ENCODE measurements at places on chromosomes 4 and X. TPM values are rescaled to one million over a fixed set of nuclear protein-coding genes. Genes with fewer than 3 reads are reported as not detected.

- H3K27me3 ChIP-seq = no peaks in the 10 kb centered on the region
- H3K36me3 ChIP-seq = no peaks in the 10 kb centered on the region
- H3K4me3 ChIP-seq = no peak overlapping the region
- DNase-seq = no peak
- peaks cover 14% of the 10 kb centered on the region for H3K4me1 ChIP-seq
- H3K27ac ChIP-seq = no peak overlapping the region
These were observed 285.0 kb upstream of the BOD1L1 start for GRCh38 chr4:13912436-13912925.

DNA sequence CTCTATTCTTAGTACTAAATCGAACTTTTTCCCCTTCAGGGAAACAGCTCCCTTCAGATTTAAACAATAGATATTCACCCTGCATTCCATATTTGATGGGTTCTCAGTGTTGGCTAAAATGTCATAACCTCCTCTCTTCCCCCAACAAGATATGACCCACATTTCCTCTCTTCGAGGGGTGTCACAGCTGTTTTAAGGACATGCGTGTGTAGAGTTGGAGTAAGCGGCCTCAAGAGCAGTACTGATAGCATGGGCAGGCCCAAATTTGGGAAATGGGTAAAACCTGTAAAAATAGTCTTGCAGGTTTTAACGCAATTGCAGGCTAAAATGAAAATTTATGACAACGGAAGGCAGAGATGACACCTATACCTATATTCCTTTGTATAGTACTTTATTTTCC, 28.7 kb downstream of the SAT1 start:
- no peak overlapping the region for H3K4me3 ChIP-seq
- peaks cover 13% of the 10 kb centered on the region for H3K4me1 ChIP-seq
- H3K36me3 ChIP-seq = no peaks in the 10 kb centered on the region

DNA sequence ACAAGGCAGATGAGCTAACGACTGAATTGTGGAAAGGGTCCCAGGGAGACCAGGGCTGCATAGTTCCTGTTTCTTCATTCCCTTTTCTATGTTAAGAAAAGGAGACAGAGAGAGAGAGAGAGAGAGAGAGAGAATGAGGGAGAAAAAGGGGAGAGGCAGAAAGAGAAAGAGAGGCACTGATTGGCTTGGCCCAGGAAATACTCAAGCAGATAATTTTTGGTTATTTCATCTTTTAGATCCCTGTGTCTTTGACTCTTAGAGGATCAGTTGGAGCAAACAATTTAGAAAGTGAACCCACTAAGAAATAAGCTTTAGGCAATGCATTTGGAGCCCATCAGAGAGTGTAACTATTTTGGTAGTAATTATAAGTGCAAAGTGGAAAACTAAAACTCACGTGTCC, 103.4 kb downstream of the CEP44 start:
- H3K4me3 ChIP-seq = no peak overlapping the region
- DNase-seq = no peak
- H3K27ac ChIP-seq = no peak overlapping the region
- H3K36me3 ChIP-seq = no peaks in the 10 kb centered on the region

DNA sequence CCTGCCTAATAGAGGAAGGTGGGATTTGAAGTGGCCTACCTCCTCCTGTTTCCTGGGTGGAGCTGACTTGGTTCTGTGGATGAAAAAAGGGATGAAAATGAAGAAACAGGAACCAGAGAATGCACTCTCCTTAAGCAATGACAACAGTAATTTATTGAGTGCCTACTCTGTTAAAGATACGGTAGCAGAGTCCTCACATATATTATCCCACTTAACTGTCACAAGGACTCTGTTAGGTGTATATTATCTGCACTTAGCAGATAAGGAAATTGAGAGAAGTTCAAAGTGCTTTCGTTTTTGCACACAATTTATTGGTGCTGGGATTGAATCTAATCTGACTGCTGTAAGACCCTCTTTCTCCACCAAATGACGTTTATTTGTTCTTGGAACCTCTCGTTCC, 301.2 kb downstream of the PACRGL start:
- H3K36me3 ChIP-seq = no peaks in the 10 kb centered on the region
- no peak overlapping the region for H3K27ac ChIP-seq
- no peak for DNase-seq
- no peaks in the 10 kb centered on the region for H3K4me1 ChIP-seq
- H3K4me3 ChIP-seq = no peak overlapping the region
- peaks cover 16% of the 10 kb centered on the region for H3K27me3 ChIP-seq

DNA sequence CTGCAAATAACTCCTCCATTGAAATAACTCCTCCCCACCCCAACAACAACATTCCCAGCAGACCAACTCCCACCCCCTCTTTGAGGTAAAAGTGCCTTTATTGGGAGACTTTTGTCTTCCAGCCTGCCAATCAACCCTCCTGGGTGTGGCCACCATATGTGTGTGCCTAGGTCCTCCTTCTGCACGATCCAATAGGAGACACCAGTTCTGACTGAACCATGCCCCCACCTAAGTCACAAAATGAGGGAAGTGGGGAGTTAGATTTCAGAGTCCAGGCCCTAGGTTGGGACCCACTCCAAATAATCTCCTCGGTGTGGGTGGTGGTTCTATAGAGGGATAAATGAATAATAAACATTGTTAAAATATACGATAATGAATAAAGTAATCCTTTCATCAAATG, 3.0 kb downstream of the PLP2 start:
- no peak overlapping the region for H3K27ac ChIP-seq
- H3K36me3 ChIP-seq = peaks cover 12% of the 10 kb centered on the region
- peaks cover 8% of the 10 kb centered on the region for H3K4me1 ChIP-seq
- H3K27me3 ChIP-seq = no peaks in the 10 kb centered on the region
- DNase-seq = no peak

- no peaks in the 10 kb centered on the region for H3K4me1 ChIP-seq
- H3K27me3 ChIP-seq = no peaks in the 10 kb centered on the region
- H3K27ac ChIP-seq = no peak overlapping the region
- peaks cover 58% of the 10 kb centered on the region for H3K36me3 ChIP-seq
These were observed 8.3 kb downstream of the PPID start for GRCh38 chr4:158714937-158715336.

DNA sequence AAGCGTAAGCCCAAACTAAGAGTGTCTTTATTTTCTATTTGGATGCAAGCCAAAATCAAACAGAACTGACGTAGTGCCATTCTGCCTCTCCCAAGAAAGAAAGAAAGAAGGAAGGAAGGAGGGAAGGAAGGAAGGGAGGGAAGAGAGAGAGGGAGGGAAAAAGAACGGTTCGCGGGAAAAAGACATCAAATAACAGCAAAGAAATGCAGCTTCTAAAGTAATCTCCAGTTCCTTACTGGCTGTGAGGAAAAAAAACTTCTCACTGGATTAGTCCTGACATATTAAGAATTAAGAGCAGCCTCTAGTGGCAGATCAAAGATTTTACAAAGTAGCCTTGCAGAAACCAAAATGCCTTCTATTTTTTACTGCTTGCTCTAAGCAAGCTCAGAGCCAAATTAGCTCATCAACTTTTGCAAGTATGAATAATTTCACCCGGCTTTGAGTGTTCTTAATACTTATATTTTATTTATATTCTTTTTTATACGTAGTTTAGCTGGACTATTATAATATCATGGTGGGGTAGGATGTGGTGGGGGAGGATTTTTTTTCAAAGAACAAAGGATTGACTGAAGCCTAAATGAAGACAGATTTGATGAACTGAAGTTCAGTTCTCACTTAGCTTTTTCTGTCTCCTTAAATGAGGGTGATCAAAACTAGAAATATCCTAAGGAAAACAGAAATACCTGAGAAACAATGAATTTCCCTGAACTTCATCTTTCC, 36.6 kb downstream of the PITX2 start:
- H3K4me1 ChIP-seq = no peaks in the 10 kb centered on the region
- peak; percentile 72 for DNase-seq
- H3K27me3 ChIP-seq = no peaks in the 10 kb centered on the region
- H3K36me3 ChIP-seq = no peaks in the 10 kb centered on the region
- H3K4me3 ChIP-seq = peak overlapping the region; percentile 55

GRCh38 chr4:13615161-13615560, 12.4 kb downstream of the BOD1L1 start:
- no peaks in the 10 kb centered on the region for H3K27me3 ChIP-seq
- H3K36me3 ChIP-seq = peaks cover 51% of the 10 kb centered on the region
- H3K27ac ChIP-seq = no peak overlapping the region
- no peak for DNase-seq
- H3K4me1 ChIP-seq = no peaks in the 10 kb centered on the region

GRCh38 chrX:63275127-63275526, 76.0 kb downstream of the SPIN4 start:
- H3K4me1 ChIP-seq = no peaks in the 10 kb centered on the region
- no peak overlapping the region for H3K27ac ChIP-seq
- no peak overlapping the region for H3K4me3 ChIP-seq
- DNase-seq = peak; percentile 58

DNA sequence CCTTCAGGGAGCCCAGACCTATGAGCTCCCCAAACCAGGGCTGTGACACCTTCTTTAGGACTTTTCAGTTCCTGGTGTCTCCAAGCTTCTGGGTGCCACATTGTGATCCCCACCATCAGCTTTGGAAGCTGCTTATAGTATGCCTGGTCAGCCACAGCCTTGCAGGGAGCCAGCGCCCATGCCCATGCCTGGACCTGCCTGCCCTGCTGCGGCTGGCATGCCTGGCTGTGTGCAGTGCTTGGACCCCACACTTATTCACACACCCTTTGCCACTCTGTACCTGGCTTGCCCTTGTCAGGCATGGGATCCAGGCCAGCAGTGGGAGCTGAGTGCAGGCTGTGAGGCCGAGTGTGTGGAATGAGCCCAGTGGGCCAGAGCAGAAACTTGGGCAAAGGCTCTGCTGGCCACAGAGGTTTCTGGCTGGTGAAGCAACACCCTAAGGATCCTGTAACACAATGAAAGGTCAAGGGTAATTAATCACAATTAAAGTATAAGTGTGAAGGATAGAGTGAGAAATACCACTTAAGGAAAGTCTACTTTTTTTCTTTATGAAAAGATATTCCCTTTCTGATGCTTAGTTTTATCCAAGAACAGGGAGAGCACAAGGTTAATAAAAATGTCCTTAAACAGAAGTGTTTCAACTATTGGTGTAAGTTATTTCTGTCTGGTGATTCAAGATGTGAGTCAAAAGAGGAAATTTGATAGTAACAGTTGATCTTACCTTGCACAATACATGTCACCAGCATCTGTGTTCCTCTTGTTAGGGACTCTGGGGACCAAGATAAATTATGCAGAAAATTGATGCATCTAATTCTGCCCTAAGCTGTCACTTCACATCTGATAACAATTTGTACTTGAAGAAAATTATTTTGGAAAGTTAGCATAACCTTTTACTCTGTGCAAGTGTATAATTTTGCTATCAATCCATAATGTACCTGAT, 161.8 kb downstream of the FAM47A start:
- H3K4me1 ChIP-seq = no peaks in the 10 kb centered on the region
- no peak overlapping the region for H3K4me3 ChIP-seq
- H3K36me3 ChIP-seq = no peaks in the 10 kb centered on the region
- H3K27ac ChIP-seq = no peak overlapping the region
- H3K27me3 ChIP-seq = no peaks in the 10 kb centered on the region

GRCh38 chr4:140472156-140472555, 25.9 kb downstream of the MGAT4D start:
- no peaks in the 10 kb centered on the region for H3K36me3 ChIP-seq
- H3K4me3 ChIP-seq = no peak overlapping the region
- H3K27ac ChIP-seq = no peak overlapping the region
- no peaks in the 10 kb centered on the region for H3K4me1 ChIP-seq

The SRPX gene
- total RNA-seq = 5.4 TPM

The F11 gene
- not detected for total RNA-seq

Data from PC-3 (cell line).